ENCODE measurements at places on chromosomes 5 and 9.
A peak's percentile ranks its signal among the peaks of the same experiment; 100 is the strongest.

- no peak for DNase-seq
Observed at GRCh38 chr5:136811551-136811950, 446.2 kb upstream of the TRPC7 start.

- DNase-seq, result no peak
Observed at GRCh38 chr5:153865016-153865415, 173.7 kb downstream of the FAM114A2 start.

DNA sequence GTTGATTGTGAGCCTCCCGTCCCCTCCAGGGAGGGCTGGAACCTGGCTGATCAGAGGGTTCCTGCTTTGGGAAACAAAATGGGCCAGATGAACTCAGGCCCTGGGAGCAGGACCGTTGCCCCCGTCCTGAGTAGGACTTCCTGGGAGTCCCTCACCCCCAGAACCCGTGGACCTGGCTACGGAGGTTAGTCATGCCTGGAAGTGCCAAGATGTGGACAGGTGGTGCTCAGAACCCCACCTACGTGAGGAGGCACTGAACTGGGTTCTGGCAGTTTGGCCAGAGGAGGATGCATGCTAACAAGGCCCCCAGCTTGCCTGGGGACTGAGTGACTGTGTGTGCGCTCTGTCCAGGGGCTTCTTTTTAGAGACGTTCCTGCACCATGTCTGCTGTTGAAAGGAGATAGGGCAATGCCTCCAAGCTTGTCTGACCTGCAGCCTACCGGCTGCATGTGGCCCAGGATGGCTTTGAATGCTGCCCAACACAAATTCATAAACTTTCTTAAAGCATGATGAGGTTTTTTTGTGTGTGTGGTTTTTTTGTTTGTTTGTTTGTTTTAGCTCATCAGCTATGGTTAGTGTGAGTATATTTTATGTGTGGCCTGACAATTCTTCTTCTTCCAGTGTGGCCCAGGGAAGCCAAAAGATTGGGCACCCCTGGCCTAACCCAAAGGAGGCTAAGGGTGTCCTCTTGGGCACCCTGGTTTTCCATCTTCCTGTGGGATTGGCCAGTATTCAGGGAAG, 1.8 kb upstream of the DAB2IP start:
- no peak for DNase-seq

DNA sequence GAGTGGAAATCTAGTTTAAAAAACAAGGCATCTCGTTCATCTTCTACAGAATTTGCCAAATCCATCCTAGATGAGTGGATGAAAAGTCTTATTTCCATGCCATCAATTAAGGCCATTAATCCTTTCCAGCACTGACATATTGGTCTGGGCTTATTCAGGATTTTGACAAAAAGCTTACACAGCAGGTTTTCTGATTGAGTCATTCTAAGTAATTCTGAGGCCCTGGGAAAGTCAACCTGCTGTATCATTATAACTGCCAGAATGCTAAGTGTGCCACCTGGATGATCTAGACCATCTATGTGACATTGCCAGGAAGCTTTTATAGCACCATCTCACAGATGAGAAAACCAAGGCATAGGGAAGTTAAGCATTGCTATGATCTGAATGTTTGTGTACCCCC, 132.1 kb upstream of the MAP3K1 start:
- no peak for DNase-seq

GRCh38 chr5:65927503-65928321, 1.3 kb downstream of the ERBIN start:
- DNase-seq, result no peak

- DNase-seq, result no peak
Observed at GRCh38 chr5:104126980-104127379, 564.4 kb upstream of the NUDT12 start.

DNA sequence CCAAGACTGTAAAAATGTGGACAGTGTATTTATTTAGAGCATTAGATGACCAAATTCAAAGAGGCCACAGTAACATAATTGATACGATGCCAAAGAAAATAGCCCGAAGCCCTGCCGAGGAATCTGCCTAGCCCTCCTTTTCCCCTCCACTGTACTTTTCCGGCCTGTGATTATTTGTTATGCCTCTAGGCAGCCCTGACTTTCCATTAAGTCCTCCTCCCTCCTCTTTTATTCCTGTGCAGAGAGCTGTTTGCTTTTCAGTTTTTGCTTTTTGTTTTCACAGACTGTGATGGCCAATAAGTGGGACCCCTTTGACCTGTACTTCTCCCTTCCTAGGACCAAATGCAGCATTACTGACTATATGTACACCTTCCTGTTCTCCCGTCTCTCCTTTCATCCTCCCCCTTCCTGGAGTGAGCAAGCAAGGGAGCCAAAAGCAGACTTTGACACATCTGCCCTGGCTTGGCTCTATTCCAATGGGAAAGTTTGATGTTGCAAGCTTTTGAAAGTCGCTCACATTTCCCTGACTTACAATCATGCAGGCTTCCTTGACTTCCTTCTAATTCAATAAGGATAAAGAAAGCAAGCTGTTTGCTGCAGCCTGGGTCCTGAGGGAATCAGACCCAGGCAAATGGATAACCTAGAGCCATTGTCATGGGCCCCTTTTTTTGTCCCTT, 76.1 kb downstream of the NREP start:
- peak; percentile 82 for DNase-seq

DNA sequence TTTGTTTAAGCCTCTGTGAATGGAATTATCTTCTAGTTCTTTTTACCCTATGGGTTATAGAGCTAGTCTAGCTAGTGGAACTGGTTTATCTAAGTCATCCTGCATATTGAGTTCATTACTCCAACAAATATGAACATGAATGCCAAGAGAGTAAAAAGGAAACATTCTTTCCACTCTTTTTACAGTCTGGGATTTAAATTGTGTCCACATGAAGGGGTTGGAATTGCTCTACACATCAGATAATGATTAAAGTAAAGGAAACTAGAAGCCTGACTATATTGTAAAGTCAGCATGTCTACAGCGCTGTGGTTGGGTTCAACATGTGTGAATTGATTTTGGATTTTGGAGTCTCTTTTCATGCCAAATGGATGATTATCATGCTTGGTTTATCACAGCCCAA, 173.1 kb downstream of the CCDC171 start:
- peak; percentile 89 for DNase-seq

- no peak for DNase-seq
Observed at GRCh38 chr9:16333691-16334090, 536.8 kb downstream of the BNC2 start.

DNA sequence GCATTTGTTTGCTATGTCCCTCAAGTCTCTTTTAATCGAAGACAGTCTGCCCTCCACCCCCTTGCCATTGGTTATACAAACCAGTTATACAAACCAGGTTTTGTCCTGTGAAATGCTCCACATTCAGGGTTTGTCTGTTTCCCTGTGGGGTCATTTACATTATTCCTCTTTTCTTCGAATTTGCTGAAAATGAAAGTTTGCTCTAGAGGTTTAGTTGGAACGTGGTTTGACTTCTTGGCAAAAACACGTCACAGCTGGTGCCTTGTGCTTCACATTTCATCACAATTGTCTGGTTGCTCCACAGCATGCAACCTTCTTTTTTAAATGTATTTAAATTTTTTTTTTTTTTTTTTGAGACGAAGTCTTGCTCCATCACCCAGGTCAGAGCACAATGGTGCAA, 4.2 kb upstream of the HAVCR2 start:
- DNase-seq, result no peak

- no peak for DNase-seq
Observed at GRCh38 chr5:131974016-131974415, 28.6 kb upstream of the MEIKIN start.

GRCh38 chr5:17989036-17989435, 354.8 kb downstream of the TAF11L14 start:
- no peak for DNase-seq

GRCh38 chr9:134915046-134915985, 2.4 kb downstream of the FCN1 start:
- DNase-seq, result no peak

Data from SK-N-MC (cell line).